Activated naive CD8-positive, alpha-beta T cell treated with anti-CD3 and anti-CD28 coated beads, Interleukin-2, amount 10 ng/mL, durations not matched to agents 7 days and 5 days (primary cell): ENCODE measurements at places on chromosomes 5 and 9.

DNA sequence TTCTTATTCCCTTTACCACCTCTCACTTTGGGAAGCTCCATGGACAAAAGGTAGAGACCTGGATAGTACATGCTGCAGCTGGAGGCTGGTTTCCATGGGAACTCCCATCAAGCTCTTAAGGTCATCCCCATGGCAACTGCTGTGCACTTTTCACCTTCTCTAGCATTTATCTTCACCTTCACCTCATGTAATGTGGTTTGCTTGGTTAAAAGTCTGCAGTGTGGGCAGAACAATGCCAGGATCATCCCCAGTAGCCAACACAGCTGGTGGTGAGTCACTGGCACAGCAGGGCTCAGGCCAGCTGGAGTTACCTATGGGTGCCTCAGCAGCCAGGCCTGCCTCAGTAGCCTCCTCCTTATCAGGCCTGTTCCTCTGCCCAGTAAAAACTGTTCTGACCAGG, 210.5 kb downstream of the GRIA1 start:
- DNase-seq: no peak

GRCh38 chr5:59186623-59187022, 603.7 kb downstream of the RAB3C start:
- DNase-seq: no peak

GRCh38 chr5:38465061-38465460, 91.4 kb downstream of the LIFR start:
- no peak for DNase-seq

GRCh38 chr5:71892641-71893365, 173.7 kb downstream of the CARTPT start:
- no peak for DNase-seq

GRCh38 chr5:83368319-83368718, 103.2 kb upstream of the VCAN start:
- DNase-seq: no peak

GRCh38 chr9:27377147-27377807, 80.3 kb upstream of the EQTN start:
- DNase-seq: no peak

- no peak for DNase-seq
These were observed 1509.7 kb upstream of the WWC1 start for GRCh38 chr5:166781737-166782136.

- DNase-seq: no peak
These were observed 13.6 kb upstream of the ERMP1 start for GRCh38 chr9:5846501-5846921.

DNA sequence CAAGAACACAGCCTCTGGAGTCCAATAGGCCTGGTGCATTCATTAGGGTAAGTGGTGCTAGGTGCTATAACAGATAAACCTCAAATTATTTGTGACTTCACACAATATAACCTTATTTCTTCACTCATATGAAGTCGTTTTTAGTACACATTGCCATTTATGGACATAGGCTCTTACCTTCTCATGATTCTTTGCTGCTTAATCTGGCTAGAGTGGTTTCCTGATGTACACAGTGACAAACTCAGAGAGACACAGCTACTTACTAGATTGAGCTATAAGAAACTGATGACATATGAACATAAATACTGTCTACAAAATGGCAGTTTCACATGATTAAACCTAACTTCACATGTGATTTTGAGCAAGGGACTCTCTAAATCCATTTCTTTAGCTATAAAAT, 14.2 kb upstream of the SUB1 start:
- DNase-seq: no peak

DNA sequence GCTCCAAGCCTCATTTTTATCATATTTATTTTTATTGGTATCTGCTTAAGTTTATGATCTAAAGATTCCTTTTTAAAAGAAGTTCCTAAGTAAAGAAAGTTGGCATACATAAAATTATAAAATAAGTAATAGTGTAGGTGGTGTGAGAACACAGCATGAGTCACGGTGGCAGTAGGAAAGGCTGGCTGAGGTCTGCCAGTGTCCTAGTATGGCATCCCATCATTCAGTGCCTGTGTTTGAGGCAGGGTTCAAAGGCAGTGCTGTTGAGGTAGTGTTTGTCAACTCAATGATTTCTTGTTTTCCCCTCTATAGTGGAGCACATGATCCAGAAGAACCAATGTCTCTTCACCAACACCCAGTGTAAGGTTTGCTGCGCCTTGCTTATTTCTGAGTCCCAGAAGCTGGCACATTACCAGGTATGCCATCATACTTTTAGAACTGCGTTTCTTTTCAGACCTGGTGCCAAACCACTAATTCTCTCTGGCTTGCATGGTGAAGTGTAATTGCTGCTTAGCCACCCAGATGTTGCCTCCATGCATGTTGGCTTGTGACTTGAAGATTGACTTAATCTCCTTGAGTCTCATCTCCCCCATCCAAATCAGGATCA, 18.4 kb downstream of the ZNF346 start:
- no peak for DNase-seq

DNA sequence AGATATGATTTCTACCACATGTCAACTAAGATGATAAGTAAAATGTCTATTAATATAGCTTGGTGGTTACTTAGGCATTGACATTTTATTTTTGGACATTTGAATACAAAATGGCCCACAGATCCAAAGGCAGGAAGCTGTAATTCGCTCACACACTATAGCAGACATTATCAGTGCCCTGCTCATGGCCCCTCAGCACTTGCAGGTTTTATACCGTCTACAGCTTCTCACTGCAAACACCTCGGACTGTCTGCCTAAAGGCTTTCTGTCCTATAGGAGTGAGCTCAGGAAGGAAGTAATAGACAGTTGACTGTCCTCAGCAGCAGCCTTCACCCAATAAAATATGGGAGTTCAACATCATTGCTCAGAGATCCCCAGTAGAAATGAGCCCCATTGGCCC, 140.8 kb upstream of the RASA1 start:
- no peak for DNase-seq

- no peak for DNase-seq
These were observed 19.0 kb upstream of the ARL14EPL start for GRCh38 chr5:116013207-116013785.

DNA sequence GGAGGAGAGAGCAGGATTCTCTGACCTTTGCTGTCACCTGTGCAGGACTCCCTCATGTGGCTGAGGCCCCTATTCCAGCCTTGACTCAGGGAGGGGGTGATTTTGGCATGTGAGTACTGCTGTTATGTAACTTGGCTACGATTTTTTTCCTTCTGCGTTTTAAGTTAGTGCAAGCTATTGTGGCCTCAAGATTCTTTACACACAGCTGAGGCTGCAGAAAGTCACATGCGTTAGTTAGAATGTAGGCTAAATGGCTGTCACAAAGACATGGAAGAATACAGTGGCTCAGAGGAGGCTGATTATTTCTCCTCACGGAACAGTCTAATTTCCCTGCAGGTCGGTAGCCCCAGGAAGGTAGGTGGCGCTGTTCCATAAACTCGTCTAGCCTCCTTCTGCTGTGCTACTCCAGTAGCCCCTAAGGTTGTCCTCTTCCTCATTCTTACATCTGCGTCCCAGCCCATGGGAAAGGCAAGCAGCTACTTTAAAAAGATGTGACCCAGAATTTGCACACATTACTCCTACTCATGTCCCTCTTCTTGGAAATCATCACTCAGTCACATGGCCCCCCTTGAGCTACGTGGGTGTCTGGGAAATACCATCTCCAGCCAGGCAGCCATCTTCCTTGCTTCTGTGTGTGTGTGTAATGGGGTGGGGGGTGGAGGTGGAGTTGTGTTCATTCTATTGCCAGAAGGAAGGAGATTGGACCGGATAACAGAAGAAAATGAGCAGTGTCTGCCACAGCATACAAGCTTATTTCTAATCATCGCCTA, 486.6 kb downstream of the CCDC171 start:
- DNase-seq: no peak

GRCh38 chr5:77893225-77893860, 117.2 kb upstream of the TBCA start:
- no peak for DNase-seq

DNA sequence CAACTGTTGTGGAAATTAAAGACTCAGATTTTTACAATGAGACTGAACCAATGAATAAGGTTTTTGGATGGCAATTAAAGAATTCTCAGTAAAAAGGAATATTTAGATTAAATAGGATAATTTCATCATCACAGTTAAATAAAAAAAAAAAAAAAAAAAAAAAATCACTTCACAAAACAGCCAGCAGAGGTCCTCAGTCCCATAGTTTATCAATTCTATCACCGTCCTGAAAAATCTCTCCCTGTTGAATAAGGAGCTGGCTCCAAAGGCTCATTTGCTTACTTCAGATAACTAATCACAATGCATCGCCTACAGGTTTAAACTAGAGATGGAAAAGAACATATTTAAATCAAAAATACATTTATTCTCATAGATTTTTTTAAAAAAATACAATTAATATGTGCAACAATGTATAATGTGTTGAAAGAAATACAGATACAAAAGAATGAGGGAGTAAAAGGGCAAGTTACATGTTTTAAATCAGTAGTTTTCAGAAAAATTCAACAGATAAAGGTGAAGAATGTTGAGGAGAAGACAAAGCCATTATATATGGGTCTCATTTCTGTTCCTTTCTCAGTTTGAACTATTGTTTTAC, 175.8 kb upstream of the CHD1 start:
- DNase-seq: no peak

DNA sequence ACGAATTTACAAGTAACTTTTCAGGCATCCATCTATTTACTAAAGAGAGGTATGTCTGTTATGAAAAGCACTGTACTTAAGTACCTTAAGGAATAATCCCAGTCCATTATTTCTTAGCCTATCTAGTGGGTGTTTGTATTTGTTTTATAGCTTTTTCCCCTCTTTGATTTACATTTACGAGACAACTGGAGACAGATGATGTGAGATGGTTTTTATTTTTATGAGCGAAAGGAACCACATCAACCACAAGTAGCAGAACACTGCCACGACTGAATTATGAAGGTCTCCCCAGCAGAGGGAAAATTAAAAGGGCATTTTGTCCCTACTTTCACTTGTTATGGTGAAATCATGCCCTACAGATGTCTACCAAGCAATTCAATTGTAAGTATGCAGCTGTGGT, 357.8 kb downstream of the NFIB start:
- no peak for DNase-seq

DNA sequence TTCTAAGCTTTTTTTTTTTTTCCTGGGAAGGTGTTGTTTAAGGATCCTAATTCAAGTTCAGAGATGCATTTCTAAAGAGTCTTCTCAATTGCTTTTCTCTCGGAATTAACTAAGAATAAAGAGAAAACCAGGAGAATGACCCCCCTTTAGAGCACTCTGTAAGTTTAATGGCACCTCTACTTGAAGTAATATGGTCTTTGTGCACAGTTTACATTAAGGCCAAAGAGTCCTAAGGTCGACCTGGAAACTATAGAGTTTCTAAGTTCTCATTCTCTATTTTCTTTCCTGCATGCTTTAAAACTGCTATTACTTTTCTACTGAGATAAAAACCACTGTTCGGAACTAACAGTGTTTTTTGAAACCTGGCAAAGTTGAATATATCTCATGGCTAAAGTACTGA, 923.1 kb upstream of the CDH10 start:
- DNase-seq: no peak

DNA sequence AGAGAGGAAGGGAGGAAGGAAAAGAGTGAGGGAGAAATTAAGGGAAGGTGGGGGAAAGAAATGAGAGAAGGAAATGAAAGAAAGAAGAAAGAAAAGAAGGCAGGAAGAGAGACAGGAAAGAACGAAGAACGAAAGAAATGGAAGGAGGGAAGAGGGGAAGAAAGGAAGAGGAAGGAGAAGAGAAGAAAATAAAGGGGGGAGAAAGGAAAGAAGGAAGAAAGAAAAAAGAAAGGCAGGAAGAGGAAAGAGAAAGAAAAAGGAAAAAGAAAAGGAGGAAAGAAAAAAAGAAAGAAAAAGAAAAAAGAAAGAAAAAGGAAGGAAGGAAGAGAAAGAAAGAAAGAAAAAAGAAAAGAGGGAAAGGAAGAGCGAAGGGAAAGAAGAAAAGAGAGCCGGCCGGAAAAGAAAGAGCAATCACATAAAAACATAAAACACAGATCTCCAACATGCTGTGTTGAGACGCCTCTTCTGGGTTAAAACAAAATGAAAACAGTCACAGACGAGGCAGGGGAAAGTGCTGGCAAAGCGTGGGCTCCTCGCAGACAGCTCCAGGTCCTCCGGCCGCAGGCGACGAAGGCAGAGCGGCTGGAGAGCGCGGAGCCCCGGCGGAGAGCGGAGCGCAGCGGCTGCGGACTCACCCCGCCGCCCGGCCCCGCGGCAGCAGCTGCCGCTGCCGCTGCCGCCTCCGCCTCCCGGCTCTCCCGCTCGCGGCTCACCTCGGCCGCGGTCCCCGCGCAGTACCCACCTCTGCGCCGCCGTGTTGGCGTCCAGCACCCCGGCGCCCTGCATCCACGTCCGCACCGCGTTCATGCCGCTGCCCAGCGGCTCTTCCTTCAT, 896 bp downstream of the EBF1 start:
- DNase-seq: peak; percentile 76

DNA sequence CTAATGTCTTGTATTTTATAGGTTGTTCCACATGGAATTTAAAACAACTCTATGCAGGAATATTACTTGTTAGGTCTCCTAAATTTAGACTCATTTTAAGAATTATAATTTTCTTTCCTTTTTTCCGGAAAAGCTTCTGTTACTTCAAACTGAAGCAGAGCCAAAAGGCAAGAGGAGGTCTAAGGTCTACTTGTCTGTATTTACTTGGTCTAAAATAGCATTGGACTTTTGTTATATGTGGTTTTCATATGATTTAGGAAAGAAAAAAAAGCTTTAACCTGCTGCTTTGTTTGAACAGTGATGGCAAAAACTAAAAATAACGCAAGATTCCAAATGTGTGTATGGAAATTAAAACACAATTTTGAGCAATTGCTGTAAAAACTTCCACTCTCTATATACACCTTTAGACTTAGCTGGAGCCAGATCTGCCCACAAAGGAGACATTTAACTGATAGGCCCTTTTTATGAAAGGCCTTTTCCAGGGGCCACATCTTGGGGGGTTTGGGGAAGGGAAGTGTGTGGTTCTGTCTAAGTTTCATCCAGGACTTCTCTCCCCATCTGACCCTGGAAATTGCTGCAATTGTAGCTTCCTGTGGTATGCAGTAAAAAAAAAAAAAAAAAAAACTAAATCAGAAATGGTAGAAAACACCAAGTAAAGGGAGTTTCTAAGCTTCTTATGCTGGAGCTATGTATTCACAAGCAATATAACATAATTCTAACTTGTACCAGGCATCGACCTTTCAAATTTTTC, 307.7 kb upstream of the MEF2C start:
- no peak for DNase-seq

GRCh38 chr5:149936044-149936699, 8.4 kb downstream of the PDE6A start:
- no peak for DNase-seq

GRCh38 chr5:2738156-2738699, 13.2 kb downstream of the IRX2 start:
- no peak for DNase-seq

DNA sequence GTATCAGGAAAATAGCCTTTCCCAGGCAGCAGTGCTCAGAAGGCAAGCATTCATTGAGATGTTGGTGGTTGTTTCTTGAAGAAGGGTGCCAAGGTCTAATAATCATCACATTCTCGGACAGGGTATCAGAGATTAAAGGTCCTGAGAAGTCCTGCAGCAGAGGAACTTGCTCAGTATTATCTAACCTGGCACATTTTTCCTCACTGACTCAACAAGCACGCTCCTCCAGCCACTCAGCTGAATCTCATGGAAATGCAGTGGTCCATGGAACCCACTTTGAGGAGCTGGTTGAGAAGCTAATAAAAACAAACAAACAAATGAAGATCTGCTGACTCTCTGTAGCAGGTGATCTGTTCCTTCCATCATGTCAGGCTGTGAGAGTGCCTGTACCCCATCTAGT, 35.3 kb upstream of the ICE1 start:
- no peak for DNase-seq

GRCh38 chr9:89622933-89623861, 18.4 kb downstream of the GADD45G start:
- no peak for DNase-seq

- DNase-seq: no peak
These were observed 49.8 kb downstream of the NR6A1 start for GRCh38 chr9:124721109-124721906.
